ENCODE measurements at places on chromosomes 11 and 22.

DNA sequence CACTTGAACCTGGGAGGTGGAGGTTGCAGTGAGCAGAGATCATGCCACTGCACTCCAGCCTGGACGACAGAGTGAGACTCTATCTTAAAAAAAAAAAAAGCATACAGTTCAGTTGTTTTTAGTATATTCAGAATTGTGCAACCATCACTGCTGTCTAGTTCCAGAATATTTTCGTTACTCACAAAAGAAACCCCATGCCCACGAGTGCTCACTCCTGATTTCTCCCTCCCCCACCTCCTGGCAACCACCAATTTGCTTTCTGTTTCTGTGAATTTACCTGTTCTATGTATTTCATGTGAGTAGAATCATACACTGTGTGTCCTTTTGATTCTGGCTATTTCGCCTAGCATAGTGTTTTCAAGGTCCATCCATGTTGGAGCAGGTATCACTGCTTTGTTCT, 24.8 kb downstream of the PTPRJ start:
- no peak for DNase-seq

- no peak for DNase-seq
These were observed 59.3 kb downstream of the EHF start for GRCh38 chr11:34680206-34680605.

GRCh38 chr11:127485541-127485940, 485.0 kb upstream of the KIRREL3 start:
- peak; percentile 13 for DNase-seq

DNA sequence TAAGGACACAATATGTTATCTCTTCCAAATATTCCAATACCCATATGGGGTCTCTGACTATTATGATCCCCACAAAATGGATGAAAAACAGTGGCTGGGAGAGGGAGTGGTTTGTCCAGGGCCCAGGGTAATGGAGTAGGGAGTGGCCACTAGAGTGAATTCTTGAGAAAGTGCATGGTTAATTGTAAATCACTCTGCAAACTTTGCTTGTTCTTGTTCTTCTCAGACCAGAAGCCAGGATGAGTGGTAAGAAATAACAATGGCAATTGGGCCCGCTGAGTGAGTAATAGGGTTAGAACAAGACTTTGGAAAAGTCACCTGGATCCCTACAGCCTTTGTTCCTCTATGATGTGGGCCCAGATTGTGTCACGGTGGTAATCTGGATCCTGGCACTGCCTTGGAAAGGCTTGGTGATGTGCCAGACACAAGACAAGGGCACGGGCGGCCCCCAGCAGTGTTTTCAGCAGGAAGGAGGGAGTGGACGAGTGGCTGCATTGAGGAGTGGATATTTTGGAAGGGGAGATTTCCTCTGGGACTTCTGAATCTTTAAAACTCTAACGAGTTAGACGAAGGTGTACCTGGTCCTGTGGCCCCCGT, 18.2 kb upstream of the KIRREL3 start:
- DNase-seq, result no peak

- no peak for DNase-seq
These were observed 132.4 kb downstream of the MN1 start for GRCh38 chr22:27668828-27669797.

- no peak for DNase-seq
These were observed 14.4 kb upstream of the UPK3A start for GRCh38 chr22:45270095-45271020.

DNA sequence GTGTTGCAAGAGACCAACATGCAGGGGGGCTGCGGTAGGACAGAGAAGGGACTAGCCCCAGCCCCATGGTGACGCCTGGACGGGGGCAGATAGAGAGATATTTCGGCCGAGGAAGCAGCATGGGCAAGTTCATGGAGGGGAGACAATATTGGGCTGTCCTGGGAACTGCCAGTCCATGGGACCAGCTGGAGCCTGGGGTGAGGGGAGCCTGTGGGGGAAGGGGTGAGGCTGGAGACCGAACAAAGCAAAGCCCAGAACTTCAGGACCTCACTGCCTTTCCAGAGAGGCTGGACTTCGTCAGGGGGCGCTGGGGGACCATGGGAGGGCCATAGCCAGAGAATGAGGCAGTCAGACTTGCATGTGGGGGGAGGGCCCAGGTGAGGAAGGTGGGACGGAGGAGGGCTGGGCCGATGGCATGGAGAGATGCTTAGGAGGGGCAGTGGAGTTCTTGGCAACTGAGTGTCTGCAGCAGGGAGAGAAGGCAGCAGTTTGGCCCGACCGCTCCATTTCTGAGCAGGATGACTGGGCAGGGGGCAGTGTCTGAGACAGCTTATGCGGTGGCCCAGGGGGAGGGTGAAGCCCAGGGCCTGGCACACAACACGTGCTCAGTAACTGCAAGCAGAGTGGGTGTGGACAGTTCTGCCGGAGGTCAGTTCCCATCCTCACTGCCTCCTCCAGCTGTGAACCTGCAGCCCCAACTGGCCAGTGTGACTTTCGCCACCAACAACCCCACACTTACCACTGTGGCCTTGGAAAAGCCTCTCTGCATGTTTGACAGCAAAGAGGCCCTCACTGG, 712 bp downstream of the UPK3A start:
- DNase-seq, result no peak

All from non-pigmented ciliary epithelial cell (primary cell).